Tibial artery (tissue), 4 donors: ENCODE measurements at places on chromosomes 13 and 19.

GRCh38 chr13:63435667-63436324, 2020.1 kb upstream of the PCDH20 start:
- no peak for DNase-seq

GRCh38 chr13:29858667-29859066, 8.2 kb upstream of the UBL3 start:
- no peak for DNase-seq

GRCh38 chr13:65461590-65461989, 1768.5 kb downstream of the PCDH9 start:
- no peak for DNase-seq

DNA sequence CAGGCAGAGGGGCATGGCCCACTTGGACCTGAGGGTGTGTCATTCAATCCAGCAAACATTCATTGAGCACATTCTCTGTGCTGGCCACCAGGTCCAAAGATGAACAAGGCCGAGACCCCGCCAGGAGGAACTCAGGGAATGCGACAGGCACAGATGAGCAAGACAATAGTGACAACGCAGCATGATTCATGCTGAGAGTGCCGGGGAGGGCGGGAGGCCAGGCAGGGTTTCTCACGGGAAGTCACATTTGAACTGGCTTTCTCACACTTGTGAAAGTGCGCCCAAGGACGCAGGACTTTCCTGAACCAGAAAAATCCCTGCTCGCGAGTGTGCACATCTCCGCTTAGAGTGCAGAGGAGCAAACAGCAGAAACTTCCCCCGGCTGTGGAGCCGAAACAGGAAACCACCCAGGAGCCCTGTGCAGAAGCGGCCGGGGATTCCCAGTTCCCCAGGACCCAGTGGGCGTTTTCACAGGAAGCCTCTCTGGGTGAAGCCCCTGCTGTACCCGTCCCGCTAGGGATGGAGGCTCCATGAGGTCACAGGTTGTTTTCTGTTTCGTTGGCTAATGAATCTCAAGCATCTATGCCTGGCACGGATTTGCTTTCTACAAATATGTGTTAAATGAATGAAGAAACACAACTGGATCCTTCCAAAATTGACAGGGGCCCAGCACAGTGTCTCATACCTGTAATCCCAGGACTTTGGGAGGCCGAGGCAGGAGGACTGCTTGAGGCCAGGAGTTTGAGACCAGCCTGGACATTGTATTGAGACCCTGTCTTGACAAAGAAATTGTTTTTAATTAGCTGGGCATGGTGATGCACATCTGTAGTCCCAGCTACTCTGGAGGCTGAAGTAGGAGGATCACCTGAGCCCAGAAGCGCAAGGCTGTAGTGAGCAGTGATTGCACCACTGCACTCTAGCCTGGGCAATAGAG, 68.4 kb upstream of the TM9SF2 start:
- DNase-seq = peak; percentile 73

GRCh38 chr19:40362160-40362559, 13.7 kb downstream of the PLD3 start:
- no peak for DNase-seq

GRCh38 chr19:45283443-45284033, 32.5 kb downstream of the MARK4 start:
- DNase-seq = no peak

- no peak for DNase-seq
These were observed 51.3 kb downstream of the WDR87 start for GRCh38 chr19:37855098-37855497.

- DNase-seq = peak; percentile 100
These were observed 6.6 kb upstream of the BCL3 start for GRCh38 chr19:44741841-44742329.

DNA sequence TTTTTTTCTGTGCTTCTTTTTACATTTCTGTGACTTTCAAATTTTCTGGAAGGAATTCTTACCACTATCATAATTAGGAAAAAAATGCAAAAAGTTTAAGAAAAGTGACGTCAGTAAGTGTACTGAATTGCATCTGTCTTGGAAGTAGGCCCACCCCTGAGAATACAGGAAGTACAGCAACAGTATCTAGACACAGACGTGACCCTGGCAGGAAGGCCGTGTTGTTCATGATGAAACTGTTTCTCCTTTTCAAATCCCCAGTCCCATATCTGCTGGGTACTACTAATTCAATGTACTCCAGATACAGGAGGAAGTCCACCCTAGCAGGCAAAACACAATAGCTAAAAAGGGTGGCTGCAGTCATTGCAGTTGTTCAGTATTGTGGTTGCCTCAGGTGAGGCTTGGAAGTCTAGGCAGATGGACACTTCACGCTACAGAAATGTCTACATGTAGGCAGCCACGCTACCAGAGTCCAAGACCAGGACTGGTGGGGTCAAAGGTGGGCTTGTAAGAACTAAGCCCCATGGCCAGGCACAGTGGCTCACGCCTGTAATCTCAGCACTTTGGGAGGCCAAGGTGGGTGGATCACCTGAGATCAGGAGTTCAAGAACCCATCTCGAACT, 49.6 kb upstream of the MED4 start:
- peak; percentile 57 for DNase-seq
